ENCODE measurements at places on chromosomes 5 and 9.

GRCh38 chr5:141359790-141360426 is at the start of gene PCDHGB2:
TSS of gene PCDHGB2 (plus strand) at chr5:141359994. CDS start at chr5:141360136, 142 bp downstream.
- no peak for DNase-seq

DNA sequence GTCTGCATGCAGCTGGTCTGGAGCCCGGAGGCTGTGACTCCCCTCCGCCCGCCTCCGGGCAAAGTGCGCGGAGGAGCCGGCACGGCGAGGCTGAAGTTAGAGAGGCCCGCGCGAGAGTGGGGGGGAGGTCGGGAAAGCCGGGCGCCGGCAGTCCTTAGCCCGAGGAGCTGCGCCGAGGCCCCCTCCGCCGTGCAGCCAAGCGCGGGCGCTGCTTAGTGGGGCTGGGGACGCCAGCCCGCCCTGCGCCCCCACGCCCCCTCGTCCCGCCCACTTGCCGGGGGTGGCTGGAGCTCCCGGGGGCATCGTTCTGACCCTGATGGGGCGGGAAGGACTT is 403 bp downstream of the NINJ1 start:
- no peak for DNase-seq

- DNase-seq: no peak
These were observed 141.8 kb upstream of the CD180 start for GRCh38 chr5:67338421-67338820.

- no peak for DNase-seq
These were observed 178.5 kb downstream of the GDNF start for GRCh38 chr5:37661227-37661920.

GRCh38 chr9:115333277-115334070 is 215.5 kb upstream of the TNC start:
- DNase-seq: no peak

DNA sequence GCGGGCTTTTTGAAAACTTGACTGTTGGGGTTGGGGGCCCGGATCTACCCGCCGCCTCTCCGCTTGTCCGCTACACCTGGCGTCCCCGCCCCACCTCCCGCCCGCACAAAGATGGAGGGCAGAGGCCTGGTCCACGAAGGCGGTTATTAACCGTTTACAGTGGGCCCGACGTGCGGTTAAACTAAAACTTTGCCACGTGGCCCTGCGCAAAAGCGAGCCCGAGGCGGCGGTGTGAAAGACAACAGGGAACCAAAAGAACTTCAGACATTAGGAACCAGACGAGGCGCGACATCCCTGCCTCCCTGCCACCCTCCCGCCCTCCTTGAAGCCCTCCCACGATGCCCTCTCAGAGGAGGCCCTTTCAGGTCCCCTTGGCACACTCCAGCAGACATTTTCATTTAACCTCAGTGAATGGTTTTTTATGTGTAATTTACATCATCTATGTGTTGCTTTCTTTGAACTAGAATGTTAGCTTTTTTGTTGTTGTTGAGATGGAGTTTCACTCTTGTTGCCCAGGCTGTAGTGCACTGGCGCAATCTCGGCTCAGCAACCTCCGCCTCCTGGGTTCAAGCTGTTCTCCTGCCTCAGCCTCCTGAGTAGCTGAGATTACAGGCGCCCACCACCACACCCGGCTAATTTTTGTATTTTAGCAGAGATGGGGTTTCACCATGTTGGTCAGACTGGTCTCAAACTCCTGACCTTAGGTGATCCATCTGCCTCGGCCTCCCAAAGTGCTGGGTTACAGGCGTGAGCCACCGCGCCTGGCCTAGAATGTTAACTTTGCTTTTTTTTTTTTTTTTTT is 999 bp upstream of the HNRNPA0 start:
- no peak for DNase-seq

GRCh38 chr9:83240671-83241070 is 177.7 kb upstream of the RASEF start:
- DNase-seq: no peak

GRCh38 chr5:145341842-145342241 is 493.3 kb downstream of the PRELID2 start:
- DNase-seq: no peak

GRCh38 chr5:16983972-16984371 is 47.9 kb upstream of the MYO10 start:
- DNase-seq: no peak

- DNase-seq: no peak
These were observed 94.6 kb upstream of the RANBP6 start for GRCh38 chr9:6109986-6110385.

GRCh38 chr9:24552526-24553182 is 7.0 kb upstream of the IZUMO3 start:
- DNase-seq: no peak

GRCh38 chr5:32325062-32325461 is 12.3 kb upstream of the MTMR12 start:
- no peak for DNase-seq

DNA sequence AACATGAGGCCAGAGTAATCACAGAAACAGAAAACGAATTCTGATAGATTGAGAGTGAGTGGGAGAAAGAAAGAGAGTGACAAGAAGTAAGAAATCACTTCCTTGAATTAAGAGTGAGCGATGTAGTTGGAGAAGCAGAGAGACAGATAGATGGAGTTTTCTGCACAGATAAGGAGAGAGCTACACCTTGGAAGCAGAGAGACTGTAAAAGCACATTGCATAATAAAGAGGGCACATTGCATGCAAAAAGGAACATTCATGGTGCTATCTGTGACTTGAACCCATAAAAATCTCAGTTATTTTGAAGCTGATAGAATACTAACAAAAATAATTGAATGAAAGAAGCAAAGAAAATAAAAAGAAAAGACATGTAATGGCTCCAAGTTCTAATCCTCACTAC is 943.8 kb downstream of the NR2F1-AS1 start:
- no peak for DNase-seq

GRCh38 chr5:150440948-150441812 is 8.4 kb downstream of the RPS14 start:
- no peak for DNase-seq

DNA sequence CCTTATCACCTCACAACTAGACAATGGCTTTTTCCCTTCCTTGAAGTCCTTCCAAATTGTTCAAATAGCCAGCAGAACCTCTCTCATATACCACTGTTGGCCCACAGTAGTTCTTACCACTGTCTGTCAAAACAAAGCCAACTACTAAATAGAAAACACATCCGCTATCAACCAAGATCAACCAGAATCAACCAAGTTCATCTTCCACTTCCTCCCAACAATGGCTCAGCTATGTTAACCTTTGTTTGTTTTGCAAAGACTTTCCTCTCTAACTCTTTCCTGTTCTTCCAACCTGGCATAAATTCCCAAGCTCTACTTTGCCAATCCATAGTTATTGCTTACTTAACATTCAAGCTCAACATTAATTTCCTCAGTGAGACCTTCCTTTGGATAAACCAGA is 15.2 kb downstream of the ELL2 start:
- no peak for DNase-seq

DNA sequence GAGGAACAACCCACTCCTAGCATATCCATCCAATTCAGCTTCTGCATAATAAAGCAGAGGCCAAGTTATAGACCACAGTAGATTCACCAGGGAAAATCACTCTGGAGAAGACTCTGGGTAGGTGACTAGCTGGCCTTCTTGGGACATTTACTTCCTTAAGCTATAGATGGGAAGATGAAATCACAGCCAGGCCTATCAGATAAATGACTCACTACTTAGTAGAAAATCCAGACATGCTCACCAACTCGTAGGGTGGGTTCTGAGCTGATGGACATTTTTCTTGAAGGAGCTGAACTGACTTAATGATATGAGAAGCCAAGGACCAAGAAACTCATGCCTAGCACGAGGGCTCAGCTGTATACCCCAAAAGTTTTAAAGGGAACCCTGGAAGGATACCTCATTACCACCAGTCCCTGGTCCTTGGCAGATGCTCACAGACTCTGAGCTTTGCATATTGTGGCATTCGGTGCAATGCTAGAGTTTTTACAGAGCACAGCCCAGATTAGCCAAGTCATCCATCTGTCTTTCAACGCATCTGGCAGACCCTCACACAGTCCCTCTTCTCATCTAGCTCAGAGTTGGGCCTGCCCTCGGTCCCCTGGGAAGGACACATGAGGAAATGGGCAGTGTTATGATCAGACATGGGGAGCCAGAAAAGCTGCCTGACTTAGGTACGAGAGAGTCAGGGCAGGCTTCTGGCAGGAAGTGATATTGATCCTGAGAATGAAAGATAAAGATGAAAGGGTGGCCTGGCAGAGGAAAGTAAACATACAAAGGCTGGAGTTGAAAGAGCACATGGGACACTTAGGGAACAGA is 15.0 kb downstream of the ACSL6 start:
- DNase-seq: no peak

GRCh38 chr5:1014346-1014745 is 5.7 kb downstream of the NKD2 start:
- no peak for DNase-seq

GRCh38 chr5:111929867-111930266 is 172.9 kb upstream of the NREP start:
- no peak for DNase-seq

DNA sequence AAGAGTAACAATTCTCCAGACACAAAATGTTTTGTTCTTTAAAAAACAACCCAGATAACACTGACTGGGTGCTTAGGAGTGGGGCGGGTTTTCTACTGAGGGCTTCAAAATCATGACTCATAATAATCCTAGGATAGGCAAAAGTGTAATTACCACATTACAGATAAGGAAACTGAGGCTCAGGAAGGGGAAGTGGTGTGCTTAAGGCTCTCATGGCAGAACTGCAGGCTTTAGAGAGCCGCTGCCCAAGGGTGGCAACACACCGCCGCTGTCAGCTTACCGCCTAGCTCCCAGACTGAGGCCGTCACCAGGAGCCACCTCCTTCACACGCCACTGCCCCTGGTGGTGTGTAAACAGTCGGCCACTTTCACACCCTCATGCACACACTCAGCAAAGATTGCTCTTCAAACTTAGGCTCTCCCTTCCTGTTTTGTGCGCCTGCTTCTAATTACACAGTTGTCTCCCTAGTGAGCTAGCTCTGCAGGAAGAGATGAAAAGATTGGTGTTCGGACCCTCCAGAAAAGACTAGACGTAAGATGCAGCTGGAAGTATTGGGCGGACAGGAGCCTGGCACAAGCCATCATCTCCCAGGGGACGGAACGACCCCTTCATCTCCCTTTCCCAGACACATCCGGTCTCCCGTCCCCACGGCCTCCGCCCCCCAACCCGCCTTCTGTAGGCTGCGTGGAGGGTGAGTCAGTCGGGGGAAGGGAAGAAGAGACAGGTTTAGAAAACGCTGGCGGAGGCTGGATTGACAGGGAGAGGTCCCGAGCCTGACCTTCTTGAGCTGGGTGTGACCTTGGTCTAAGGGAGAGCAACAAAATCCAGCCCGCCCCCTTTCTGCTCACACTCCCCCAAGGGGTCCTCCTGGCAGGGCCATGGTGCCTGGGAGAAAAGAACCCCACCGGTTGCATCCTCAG is 162.7 kb downstream of the SYK start:
- DNase-seq: no peak

DNA sequence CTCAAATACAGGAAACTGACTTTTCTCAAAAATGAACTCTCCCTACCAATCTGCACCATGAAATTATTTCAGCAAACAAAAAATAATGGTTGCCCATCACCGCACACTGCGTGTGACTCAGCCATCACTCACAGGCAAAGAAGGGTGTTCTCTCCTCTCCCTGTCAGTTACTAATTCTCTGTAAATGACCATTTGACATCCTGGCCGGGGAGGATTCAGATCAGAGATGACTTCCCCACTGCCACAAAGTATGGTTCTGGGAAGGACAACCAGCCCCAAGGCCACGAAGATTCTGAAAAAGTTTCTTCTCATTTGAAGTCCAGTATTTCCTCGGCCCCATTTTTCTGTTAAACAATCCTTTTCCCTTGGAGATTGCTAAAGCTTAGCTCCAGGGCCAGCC is 199.4 kb downstream of the AUH start:
- no peak for DNase-seq

DNA sequence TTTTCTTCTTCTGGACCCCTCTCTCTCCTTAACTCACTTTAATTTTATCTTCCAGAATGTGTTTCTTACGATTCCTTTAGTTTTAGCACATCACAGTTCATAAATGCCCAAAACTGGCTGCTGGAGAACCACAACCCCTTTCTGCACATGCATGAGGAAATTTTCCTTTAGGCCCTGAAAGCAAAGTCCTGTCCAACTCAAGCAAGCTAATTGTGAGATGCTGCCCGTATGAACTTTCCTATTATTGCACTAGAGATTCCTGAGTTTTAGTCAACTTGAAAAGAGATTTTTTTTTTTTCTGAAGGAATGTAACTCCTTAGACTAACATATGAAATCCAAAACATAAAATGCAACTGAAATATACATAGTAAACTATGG is 52.1 kb upstream of the DAB2 start:
- no peak for DNase-seq

DNA sequence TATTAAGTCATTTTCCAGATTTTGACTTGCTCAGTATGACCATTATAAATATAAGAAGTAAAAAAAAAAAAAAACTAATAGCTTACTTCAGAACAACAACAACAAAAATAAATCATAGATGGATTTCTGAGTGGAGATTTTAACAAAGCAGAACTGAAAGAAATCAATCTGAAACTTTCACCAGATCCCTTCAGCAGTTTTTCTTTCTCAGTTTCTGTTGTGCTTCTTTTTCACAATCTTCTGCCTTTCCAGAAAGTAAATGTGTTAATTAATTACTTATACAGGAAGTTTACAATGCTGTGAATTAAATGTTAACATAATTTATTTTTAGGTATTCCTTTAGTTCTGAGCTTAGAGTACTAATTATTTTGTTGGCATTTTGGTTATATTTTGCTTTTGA is 73.5 kb downstream of the CHSY3 start:
- DNase-seq: no peak

- DNase-seq: no peak
These were observed 58.4 kb downstream of the DAPK1 start for GRCh38 chr9:87556039-87556438.

- DNase-seq: no peak
These were observed 3.5 kb downstream of the CSF1R start for GRCh38 chr5:150082889-150083288.

DNA sequence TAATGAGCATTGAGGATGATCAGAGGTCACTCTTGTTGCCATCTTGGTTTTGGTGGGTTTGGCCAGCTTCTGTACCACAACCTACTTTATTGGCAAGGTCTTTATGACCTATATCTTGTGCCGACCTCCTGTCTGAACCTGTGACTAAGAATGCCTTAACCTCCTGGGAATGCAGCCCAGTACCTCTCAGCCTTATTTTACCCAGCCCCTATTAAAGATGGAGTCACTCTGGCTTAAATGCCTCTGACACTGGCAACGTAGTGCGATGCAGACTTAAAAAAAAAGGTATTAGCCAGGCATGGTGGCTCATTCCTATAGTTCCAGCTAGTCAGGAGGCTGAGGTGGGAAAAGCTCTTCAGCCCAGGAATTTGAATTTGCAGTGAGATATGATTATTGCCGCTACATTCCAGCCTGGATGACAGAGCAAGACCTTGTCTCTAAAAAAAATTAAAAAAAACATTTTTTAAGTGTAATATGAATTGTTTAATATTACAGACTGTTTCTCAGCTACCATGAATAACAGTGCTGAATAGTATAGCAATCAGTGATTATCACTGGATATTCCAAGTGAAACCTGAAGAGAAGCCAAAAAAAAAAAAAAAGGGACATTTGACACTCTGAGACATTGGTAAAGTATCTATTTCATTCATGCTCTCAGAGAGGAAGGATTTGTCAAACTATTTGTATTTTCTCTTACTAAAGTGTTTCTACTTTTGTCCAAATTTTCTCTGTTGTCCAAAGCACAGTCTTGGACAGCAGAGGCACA is 18.3 kb upstream of the STOM start:
- no peak for DNase-seq

GRCh38 chr9:32899181-32899580 is 102.2 kb downstream of the APTX start:
- no peak for DNase-seq
